AG04449 (cell line): ENCODE measurements at places on chromosomes 3 and 15.
A peak's percentile ranks its signal among the peaks of the same experiment; 100 is the strongest.

GRCh38 chr3:146157325-146158060 lies 3.5 kb downstream of the PLOD2 start:
- no peak for DNase-seq

- no peak for DNase-seq
Measured at GRCh38 chr3:151852074-151852811, 21.2 kb upstream of the SUCNR1 start.

DNA sequence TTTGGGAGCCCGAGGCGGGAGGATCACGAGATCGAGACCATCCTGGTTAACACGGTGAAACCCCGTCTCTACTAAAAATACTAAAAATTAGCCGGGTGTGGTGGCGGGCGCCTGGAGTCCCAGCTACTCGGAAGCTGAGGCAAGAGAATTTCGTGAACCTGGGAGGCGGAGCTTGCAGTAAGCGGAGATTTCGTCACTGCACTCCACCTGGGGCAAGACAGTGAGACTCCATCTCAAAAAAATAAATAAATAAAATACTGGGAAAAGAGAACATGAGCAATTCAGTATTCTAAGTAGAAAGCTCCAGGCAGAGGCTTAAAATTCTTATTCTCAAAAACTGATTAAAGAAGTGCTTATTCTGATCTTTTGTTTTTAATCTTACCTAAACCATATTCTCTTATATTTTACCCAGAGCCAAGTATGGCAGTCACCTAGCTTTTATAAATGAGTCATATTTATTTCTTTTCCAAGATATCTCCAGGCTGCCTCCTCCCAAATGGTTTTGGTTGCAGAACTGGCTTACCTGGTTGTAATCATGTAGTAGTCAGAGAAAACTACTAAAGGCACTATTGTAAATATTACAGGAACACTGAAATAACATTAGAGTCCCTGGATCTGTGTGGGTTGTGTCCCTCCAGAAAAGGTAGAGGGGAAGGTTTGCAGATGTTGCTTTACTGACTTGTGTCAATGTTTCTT lies 45.8 kb upstream of the DYNC1LI1 start:
- DNase-seq: no peak

- DNase-seq: peak; percentile 78
Measured at GRCh38 chr3:123809597-123809996, 74.5 kb downstream of the MYLK start.

DNA sequence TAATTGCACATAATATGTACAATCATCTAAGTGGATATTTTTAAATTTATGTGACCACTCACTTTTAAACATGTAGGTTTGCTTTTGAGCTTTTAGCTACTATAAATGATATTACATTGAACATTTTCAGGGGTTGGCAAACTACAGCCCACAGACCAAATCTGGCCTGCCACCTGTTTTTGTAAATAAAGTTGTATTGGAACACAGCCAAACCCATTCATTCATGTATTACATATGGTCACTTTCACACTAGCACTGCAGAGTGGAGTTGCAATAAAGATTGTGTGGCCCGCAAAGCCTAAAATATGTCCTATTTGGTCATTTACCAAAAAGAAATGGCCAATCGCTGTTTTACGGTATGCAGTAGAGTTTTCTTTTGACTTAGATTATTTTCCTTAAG lies 21.2 kb downstream of the CMTM7 start:
- DNase-seq: no peak

DNA sequence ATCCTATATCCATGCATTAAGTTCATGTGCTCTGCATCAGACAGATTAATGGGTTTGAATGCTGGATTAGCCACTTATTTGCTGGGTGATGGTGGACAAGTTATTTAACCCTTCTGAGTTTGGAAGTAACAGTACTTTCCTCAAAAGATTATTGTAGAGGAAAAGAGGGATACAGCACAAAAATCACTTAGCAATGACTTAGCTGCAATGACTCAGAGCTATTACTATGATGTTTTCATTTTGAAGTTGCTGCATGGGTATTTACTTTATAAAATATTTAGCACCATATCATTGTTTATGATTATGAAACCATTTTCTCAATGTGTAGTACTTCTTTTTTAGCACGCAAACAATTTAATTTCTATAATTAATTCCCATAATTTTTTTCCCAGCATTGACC lies 248.4 kb downstream of the MYRIP start:
- no peak for DNase-seq

DNA sequence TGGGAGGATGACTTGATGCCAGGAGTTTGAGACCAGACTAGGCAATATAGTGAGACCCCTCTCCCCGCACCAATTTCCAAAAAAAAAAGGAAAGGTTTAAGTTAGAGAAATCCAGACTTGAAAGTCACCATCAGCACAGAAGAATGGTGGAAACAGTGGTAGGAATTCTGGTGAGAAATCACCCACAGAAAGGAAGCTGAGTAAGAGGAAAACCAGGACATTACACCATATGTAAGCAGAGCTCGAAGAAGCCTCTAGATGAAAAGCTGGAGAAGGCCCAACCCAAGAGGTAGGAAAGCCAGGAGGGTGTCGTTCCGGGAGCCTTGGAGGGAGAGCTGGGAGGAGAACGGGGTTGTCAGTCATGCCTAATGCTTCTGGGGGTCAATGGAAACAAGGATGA lies 40.5 kb downstream of the RASGRP1 start:
- DNase-seq: no peak

DNA sequence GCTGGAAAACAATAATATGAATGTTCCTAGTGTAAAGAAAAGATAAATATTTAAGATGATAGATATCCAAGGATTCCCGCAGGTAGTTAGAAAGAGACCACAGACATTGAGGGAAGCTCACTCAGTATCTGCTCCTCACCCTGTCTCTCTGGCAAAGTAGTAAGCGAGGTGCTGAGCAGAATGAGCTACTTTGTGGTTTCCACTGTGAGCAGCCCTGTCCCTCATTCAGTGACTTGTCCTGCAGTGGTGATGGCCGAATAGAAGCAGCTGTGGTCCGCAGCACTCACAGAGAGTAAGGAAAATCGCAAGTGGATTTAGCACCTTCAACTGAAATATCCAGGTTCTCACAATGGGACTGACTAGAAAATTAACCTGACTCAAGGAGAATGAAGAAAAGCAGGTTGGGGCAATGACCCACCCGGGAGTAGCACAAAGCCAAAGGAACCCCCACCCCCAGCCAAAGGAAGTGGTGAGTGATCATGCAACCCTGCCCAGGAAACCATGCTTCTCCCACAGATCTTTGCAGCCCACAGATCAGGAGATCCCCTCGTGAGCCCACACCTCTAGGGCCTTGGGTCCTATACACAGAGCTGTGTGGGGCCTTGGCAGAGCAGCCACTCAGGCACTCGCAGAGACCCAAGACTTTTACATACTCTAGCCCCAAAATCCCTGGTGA lies 21.8 kb upstream of the SLC25A38 start:
- no peak for DNase-seq

DNA sequence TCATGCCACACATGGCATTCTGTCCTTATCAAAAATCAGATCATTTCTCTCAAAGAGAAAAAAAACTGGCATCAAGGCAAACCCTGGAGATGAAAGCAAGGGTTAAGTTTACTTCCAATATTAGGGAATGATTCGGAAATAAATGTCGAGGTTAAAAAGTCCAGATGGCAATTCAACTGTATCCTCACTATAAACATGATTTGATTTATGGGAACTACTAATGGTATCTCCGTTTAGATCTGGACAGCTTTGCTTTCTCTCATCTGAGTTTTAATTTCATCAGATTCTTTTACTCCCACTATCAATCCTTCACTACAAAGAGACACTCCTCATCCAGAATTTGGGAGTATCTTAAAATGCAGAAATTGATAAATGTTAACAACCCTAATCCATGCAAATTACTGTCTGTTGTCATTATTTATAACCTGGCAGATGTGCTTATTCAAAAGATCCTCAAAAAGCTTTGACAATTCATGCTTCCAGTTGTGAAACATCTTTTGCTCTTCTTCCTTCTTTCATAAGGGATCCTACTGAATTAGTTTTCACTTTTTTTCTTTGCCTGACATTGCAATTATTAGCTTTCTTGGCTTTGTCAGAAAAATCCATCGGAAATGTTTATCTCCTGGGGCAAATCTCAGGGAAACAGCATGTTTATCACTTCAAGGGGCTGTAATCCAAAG lies 903.2 kb downstream of the MCTP2 start:
- no peak for DNase-seq

GRCh38 chr3:111648991-111649579 lies 53.9 kb upstream of the ZBED2 start:
- DNase-seq: no peak

- no peak for DNase-seq
Measured at GRCh38 chr3:171346019-171346418, 114.2 kb downstream of the TNIK start.

- no peak for DNase-seq
Measured at GRCh38 chr3:48896936-48897335, 1.7 kb downstream of the SLC25A20 start.
